ENCODE measurements at places on chromosomes 12 and 14.
A peak's percentile ranks its signal among the peaks of the same experiment; 100 is the strongest.

DNA sequence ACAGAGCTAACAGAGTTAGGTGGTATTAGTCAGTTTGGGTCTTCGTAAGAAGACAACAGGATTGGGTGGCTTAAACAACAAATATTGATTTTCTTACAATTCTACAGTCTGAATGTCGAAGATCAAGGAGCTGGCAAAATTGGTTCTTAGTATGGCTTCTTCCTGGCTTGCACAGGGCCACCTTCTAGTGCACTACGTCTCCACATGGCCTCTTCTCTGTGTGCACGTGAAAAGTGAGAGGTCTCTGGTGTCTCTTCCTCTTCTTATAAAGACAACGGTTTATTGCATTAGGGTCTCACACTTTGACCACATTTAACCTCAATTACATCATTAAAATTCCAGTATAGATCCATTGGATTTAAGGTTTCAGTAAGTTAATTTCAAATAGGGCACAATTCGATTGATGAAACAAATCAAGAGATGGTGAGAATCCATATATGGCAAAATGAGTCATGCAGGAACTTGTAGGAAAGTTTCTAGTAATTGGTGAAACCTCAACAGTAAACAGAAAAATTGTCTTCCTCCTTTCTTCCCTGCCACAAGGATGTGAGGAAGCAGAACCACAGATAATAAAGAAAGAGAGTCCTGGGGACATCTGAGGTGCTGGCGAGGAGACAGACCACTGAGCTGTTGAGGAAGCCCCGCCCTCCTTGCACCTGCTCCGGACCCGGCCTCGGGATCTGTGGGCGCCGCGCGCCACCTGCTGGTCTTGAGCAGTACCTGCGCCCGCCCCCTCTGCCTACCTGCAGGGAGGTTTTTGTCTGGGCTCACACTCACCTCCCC, 846.7 kb downstream of the TMEM121 start:
- no peak for DNase-seq

- no peak for DNase-seq
Measured at GRCh38 chr12:131383741-131384543, 326.9 kb upstream of the SFSWAP start.

- no peak for DNase-seq
Measured at GRCh38 chr14:95518045-95518751, 1.7 kb upstream of the SYNE3 start.

GRCh38 chr14:24978862-24979724, 70.9 kb downstream of the STXBP6 start:
- DNase-seq = no peak

- DNase-seq = peak; percentile 76
Measured at GRCh38 chr14:22391908-22392565, 197.0 kb downstream of the DAD1 start.

- no peak for DNase-seq
Measured at GRCh38 chr12:105832806-105833205, 305.9 kb downstream of the NUAK1 start.

DNA sequence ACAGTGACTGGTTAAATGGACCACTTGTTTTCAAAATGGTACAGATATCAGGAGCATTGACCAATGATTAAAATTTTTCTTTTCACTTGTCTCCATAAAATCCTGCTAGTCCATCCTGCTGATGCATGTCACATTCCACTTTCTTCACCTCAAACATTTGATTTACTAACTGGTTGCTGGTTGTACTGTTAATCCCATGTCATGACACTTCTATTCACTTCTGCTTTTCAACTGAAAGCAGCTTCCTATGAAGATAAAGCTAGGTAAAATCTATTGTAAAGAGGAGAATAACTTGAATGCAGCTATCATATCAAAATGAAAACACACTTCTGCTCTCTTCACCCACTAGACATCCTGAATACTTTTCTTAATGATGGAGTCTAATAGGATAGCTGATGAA, 149.6 kb upstream of the OTX2 start:
- no peak for DNase-seq

- DNase-seq = peak; percentile 80
Measured at GRCh38 chr14:32417956-32418552, 89.0 kb downstream of the AKAP6 start.

GRCh38 chr14:73753124-73753886, 39.1 kb upstream of the PNMA1 start:
- peak; percentile 52 for DNase-seq

GRCh38 chr14:40841886-40842285, 764.8 kb upstream of the LRFN5 start:
- no peak for DNase-seq

GRCh38 chr14:97921296-97921695, 1124.1 kb downstream of the VRK1 start:
- DNase-seq = no peak

- DNase-seq = peak; percentile 62
Measured at GRCh38 chr14:75182821-75183220, 6.4 kb upstream of the TMED10 start.

DNA sequence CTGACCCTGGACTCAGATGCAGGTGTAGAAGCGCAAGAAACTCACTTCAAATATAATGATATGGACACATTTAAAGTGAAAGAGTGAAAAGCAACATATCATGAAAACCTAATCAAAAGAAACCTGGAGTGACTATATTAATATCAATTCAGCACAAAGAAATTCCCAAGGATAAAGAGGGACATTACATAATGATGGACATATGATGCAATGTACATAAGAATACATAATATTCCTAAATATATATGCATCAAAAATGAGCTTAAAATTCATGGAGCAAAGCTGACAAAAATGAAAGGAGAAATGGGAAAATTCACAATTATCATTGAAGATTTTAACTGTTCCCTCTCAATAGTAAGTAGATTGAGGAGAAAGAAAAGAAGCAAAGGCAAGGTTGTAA, 24.6 kb downstream of the PTPRR start:
- no peak for DNase-seq

GRCh38 chr12:64808110-64808509, 16.3 kb upstream of the TBC1D30 start:
- no peak for DNase-seq

- DNase-seq = no peak
Measured at GRCh38 chr12:24738441-24738840, 210.5 kb downstream of the BCAT1 start.

GRCh38 chr14:71741241-71741640, 191.0 kb upstream of the RGS6 start:
- DNase-seq = no peak

- no peak for DNase-seq
Measured at GRCh38 chr12:96250119-96250685, 56.0 kb downstream of the ELK3 start.

DNA sequence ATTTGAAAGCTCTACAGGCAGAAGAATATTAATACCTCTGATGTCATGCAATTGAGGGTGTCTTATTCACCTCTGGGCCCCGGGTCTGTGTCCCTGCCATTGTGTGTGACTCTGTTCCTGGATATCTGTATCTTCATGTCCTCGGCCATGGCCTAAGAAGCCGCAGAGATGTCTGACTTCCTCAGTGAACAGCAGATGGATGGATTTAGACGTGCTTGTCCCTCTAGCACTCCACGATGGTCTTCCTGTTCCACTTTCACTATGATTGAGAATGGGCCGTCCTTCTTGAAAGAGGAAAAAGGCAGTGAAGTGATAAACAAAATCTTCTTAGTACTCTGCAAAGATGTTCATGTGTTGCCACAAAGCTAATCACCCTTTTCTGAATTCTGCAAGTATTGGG, 217.4 kb downstream of the SLC41A2 start:
- no peak for DNase-seq

GRCh38 chr12:130563323-130563722, 152.8 kb downstream of the RIMBP2 start:
- DNase-seq = no peak

GRCh38 chr14:58815794-58816193, 178.0 kb downstream of the DACT1 start:
- no peak for DNase-seq

- peak; percentile 52 for DNase-seq
Measured at GRCh38 chr12:121095544-121096198, 37.0 kb upstream of the P2RX7 start.

- no peak for DNase-seq
Measured at GRCh38 chr14:92510972-92511371, 2.6 kb upstream of the RIN3 start.

- no peak for DNase-seq
Measured at GRCh38 chr12:89235189-89235993, 116.9 kb downstream of the DUSP6 start.
